ENCODE measurements at places on chromosomes 13 and 19. TPM values are rescaled to one million over a fixed set of nuclear protein-coding genes. Genes with fewer than 3 reads are reported as not detected.

- peak; percentile 69 for DNase-seq
Observed at GRCh38 chr13:48437371-48437770, 24.5 kb upstream of the LPAR6 start.

DNA sequence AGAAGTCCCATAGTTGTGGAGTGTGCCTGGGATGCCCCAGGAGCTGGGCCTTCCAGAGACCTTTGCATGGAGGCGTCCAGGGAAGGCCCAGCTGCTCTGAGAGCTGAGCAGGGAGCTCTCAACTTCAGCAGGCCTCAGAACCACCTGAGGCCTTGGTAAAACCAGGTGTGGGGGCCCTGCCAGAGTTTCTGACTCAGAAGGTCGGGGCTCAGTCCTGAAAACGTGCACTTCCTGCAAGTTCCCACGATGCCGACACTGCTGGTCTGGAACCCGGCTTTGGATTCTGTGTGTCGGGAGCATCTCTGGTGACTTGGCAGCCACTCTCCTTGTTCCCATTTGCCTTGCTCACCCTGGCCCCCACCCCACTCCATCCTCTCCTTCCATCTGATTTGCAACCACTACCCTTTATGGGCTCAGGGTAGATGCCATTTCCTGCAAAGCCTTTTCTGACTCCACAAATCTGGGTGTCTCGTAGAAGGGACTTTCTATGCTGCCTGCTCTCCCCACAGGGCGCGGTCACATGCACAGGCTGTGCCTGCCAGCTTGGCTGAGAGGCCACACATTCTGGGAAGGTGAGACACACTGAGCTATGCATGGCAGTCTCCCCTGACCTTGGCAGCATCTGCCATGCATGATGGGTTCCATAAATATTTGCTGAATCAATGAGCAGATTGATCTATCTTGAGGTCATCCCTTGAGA lies 244.7 kb downstream of the COL4A1 start:
- no peak for DNase-seq

- no peak for DNase-seq
Observed at GRCh38 chr19:6534451-6535093, 3.7 kb downstream of the TNFSF9 start.

DNA sequence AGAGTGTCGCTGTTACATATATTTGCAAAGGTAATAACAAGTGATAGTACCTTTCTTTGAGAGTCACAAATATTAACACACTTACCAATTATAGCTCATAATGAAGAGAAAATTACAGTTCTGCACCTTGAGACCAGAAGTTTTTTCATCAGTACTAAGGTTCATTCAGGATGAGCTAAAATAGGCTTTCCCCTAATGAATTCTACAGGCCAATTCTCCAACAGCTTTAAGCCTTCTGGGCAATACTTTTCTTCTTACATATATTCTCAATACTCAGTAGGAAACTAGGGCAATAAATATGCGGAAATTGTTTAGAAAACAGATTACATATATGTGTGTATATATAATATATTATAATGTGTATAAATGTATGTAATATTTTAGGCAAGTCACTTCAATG lies 2672.8 kb upstream of the PCDH20 start:
- DNase-seq, result no peak

GRCh38 chr19:33706631-33707030 lies 84.9 kb downstream of the CHST8 start:
- DNase-seq, result no peak

GRCh38 chr19:43960411-43960810 lies 9.4 kb downstream of the ZNF221 start:
- DNase-seq, result no peak

Gene ATP12A
- total RNA-seq, result not detected

Gene ZNF606
- 4.1 TPM for total RNA-seq

Measured in dermis microvascular lymphatic vessel endothelial cell (primary cell).